ENCODE measurements at places on chromosomes 16 and 17.

DNA sequence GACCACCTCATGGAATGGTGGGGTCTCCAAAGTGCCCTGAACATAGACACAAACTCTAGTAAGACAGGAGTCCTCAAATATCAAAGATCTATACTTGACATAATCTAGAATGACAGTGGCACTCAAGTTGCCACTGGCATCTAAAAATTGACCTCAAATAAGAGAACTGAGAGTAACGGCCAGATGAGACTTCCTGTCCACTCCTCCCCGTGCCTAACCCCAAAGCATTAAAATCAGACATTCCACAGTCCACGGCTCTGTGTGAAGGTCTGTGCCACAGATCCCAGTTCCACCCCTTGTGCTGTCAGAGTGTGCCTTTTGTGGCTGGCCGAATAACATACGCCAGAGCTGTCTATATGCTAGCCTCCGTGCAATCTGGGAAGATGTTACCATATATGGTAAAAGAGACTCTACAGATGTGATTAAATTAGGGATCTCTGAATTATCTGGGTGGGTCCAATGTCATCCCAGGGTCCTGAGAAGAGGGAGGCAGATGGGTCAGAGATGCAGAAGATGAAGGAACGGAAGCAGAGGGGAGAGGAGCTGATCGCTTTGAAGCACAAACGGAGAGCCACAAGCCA is 21.0 kb upstream of the EVPL start:
- no peak for DNase-seq

DNA sequence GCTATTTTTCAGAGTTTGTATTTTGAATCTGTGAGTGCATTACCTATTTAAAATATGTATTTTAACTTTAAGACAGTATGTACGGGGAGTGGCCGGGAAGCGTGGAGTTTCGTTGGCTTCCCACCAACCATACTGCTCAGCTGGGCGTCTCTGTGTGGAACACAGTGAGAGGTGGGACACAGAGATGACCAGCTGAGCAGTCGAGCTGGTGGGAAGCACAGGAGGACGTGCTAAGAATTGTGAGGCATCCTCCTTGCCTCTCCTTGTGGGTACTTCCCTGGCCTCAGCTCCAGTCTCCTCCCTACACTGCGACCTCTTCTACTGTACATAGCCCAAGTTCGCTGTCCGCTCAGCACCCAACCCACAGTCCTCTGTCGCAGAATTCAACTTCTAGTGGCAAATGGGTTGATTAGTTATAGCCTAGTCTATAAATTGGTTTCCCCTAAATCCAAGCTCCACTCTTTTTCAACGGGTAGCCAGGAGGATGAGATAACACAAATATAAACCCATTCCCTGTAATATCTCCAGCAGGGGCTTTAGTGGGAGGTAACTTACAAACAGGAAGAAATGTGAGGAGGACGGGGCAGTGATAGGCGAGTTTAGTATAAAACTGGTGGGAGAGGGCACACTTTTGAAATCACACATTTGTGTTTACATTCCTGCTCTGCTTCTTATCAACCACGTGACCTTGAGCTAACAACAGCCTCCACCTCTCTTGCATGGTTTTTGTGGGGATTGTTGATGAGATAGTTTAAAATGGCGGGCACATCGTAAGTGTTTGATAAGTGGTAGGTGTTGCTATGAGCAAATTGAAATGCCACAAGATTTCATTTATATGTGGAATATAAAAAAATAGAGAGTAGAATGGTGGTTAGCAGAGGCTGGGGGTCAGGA is 211.9 kb upstream of the HS3ST3A1 start:
- no peak for DNase-seq

- peak; percentile 17 for DNase-seq
Observed at GRCh38 chr17:1420163-1420562, 20.1 kb upstream of the YWHAE start.

DNA sequence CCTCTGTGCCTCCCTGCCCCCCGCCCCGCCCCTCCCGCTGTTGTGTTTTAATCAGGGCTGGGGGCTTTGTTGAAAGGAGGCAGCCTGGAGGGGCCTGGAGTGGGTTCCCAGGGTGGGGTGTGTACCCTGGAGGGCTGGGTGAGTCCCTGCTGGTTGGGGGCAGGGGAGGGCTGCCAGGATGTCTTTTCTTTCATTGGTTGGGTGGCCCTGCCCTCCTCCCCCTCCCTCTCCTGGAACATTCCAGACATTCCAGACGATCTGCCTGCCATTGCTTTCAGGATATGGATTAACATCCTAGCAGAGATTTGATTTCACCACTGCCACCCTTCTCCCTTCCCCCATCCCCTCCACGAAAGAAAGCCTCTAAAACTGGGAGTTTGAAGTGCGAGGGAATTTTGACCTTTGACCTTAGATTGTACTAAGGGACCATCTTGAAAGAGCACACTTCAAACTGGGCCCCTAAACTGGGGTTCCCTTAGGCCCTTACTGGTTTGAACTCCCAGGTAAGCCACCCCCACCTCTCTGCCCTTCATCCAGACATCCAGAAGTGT is 25.3 kb downstream of the IGF2BP1 start:
- no peak for DNase-seq

- DNase-seq: peak; percentile 57
Observed at GRCh38 chr17:57603978-57604377, 141.1 kb downstream of the CCDC182 start.

DNA sequence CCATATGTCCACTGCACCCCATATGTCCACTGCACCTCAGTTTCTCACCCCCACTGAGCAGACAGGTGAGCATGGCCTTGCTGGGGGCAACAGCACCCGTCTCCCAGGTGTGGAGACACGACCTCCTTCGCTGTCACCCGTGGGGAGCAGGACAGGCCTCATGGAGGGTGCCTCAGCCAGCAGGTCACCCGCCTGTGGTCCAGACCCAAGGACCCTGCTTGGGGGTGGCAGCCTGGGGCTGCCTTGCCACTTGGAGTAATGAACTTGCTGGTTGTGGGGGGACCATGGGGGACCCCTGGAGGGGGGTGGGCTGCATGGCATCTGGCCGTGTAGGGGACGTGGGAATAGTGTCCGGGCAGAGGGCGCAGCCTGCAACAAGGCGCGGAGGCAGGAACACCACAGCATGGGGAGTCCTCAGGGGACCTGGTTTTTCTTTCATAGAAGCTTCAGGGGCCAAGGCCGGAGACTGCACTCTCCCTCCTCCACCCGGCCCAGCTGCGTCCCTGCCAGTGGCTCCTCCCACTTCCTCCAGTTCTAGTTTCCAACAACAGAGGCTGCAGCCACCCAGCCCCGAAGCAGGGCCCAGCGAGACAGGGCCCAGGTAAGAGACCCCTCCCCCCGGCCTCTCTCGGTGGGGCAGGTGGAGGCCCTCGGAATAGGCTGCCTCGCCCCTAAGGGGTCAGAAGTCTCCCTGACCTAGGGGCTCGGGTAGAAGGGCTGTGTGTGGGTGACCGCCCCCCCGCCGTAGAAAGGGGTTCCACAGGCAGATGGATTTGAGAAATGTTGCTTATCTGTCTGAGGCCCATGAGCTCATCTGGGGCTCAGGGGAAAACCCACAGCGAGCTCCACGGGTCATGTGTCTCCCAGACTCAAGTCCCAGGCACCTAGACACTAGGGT is at the start of gene NHLRC4:
Gene NHLRC4 (plus strand): TSS at position 531 of the 898 bp plus-strand sequence. CDS start 1,043 bp downstream, outside the sequence.
- peak; percentile 73 for DNase-seq

DNA sequence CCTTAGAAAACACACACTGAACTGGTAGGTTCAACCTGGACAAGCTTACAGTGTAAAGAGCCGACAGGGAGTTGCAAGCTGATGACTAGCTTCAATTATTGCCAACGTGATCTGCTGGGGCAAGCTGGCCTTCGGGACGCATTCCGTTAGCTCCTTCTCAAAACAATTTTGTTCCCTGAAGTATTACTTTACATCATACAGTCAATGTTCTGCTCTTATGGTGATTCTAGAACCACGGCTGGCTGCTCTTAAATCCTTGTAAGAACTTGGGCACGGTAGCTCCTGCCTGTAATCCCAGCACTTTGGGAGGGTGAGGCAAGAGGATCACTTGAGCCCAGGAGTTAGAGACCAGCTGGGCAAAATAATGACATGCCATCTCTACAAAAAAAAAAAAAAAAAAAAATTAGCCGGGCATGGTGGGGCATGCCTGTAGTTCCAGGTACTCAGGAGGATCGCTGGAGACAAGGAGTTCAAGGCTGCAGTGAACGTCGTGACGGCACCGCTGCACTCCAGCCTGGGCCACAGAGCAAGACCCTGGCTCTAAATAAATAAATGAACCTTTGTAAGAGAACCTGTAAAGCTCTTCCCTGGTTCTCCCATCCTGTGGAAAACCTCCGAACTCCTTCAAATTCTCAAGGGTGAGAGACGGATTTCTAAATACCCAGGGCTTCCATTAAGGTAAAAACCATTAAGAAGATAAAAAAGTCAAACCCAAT is 2.0 kb downstream of the CDIP1 start:
- DNase-seq: no peak

DNA sequence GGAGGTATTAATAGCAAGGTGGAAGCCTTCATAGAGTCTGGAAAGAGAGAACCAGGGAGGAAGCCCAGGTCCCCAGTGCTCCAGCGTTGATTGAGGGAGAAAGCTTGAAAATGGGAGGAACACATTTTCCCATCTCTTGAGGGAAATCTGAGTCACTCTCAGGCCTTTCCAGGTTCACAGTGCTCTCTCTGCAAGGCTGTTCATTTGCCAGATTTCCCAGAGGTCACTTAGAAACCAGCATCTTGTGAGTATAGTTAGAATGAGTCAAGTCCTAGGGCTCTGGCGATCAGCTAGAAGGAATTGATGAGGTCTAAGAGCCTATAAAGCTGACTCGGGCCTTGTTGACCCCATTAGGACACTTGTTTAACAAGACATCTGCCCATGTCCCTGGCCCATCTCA is 17.7 kb upstream of the ZNF594 start:
- DNase-seq: no peak

- DNase-seq: peak; percentile 9
Observed at GRCh38 chr17:69084911-69085310, 24.2 kb upstream of the ABCA9 start.

Data from mucosa of descending colon (tissue), 3 donors.